ENCODE measurements at places on chromosomes 7 and 10.

DNA sequence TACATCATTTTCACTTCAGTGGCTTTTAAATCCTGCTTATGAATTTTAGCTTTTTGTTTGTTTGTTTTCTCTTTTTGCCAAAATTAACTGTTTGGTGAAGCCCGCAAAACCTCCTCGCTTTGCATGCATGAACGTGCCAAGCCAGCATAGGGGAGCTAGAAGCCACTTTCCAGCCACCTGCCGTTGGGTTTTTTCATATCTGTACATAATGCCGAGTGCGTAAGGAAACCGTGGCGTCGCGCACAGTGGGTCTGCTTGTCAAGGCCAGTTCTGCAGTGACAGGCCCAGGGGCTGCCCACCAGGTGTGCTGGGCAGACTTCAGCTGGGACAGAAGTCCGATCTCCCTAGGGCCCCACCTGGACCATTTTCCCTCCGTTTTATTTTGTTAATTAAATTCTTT is 41.1 kb downstream of the WIPI2 start:
- no peak for DNase-seq

GRCh38 chr10:62616885-62617590 is 187.5 kb upstream of the ADO start:
- no peak for DNase-seq

- no peak for DNase-seq
These were observed 100.4 kb upstream of the PDGFA start for GRCh38 chr7:620056-620455.

- no peak for DNase-seq
These were observed 20.1 kb downstream of the AFAP1L2 start for GRCh38 chr10:114384181-114384580.

- DNase-seq, result no peak
These were observed 65.7 kb upstream of the FAM204A start for GRCh38 chr10:118407777-118408176.

- no peak for DNase-seq
These were observed 2.9 kb downstream of the MIOS start for GRCh38 chr7:7569615-7570014.

All from renal cortex interstitium (tissue), 15 donors.